ENCODE measurements at places on chromosomes 1 and 21.
A peak's percentile ranks its signal among the peaks of the same experiment; 100 is the strongest.

- DNase-seq: no peak
Observed at GRCh38 chr21:44064852-44065403, 42.3 kb upstream of the PWP2 start.

DNA sequence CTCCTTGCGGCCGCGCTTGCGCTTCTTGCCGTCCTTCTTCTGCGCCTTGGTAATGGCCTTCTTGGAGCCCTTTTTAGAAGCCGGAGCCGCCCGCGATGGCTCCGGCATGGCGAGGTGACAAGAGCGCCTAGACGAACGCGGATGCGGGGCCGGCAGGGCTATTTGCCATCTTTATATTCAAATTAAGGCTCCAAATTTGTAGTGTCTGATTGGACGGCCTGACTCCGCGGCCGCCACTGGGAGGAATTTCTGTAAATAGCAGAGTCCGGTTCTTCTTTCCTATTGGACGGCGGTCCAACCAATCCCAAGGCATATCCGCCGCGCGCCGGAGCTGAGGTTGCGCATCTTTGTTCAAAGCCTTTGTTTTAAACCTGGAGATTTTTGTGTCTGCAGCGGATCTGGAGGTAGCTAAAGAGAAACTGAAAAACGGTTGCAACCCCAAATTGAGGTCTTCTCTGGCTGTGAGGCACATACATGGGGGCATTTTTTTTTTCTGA is 22.6 kb upstream of the RNF187 start:
- DNase-seq: peak; percentile 82

DNA sequence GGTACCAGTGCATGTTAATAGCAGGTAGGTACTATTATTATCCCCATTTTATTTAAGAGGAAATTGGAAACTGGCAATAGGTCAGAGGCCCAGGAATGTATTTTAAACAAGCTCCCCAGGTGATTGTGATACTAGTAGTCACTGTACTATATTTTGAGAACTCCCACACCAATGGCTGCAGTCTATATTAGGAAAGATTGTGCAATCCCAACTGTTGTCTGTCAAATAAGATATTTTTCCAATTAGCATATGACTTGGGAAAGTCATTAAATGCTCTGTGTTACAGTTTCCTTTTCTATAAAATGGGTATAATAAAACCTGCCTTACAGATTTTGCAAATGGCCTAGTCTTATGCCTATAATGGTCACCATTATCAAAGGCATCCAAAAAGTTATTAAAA is 94.2 kb upstream of the DMRTA2 start:
- no peak for DNase-seq

GRCh38 chr1:151867765-151868411 is 14.4 kb upstream of the THEM5 start:
- no peak for DNase-seq

- no peak for DNase-seq
Observed at GRCh38 chr1:58885998-58886397, 102.2 kb upstream of the JUN start.

DNA sequence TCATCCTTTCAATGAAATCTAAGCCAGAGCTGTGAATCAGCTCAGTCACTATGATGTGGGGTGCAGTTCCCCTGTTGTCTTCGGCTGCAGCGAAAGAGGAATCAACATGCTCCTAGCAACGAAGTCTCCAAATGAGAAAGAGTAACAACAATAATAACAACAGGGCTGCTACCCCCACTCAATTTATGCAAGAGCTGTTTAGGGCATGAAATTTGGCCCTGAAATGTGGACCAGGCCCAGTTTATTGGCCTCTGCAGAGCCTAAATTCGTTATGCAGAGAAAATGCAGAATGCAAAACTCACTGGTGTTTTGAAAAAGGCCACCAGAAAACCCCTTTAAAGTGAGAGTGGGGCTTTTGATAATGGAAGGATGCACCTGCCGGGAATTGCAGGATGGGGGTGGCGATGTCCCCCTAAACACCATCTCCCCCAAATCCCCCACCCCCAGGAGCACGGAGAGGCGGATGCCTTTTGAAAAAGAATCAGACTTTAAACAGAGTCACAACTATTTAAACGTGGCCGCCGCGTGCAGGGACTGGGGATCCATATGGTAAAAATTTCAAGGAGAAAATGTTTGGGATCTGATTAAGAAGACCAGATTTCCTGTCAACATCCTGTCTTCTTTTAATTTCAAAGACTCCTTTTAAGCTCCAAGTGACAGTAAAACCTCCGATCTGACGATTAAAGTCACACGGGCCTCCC is 1.9 kb downstream of the RUNX3 start:
- DNase-seq: no peak

DNA sequence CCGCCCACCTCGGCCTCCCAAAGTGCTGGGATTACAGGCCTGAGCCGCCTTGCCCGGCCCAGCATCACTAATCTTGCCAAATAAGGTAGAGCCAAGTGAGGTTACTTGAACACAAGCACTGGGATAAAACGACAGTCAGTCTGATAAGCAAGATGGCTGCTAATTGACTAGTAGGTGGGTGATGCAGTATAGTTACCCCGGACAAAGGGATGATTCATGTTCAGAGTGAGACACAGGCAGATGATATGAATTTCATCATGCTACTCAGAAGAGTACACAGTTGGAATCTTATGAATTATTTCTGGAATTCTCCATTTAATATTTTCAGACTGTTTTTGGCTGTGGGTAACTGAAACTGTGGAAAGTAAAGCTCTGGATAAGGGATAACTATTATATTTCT is 178.4 kb downstream of the USP25 start:
- DNase-seq: no peak

- no peak for DNase-seq
Observed at GRCh38 chr1:167782946-167783345, 61.2 kb downstream of the MPZL1 start.

Data from D721Med (cell line).